ENCODE measurements at places on chromosomes 13 and 19. TPM values are rescaled to one million over a fixed set of nuclear protein-coding genes. Genes with fewer than 3 reads are reported as not detected.
A peak's percentile ranks its signal among the peaks of the same experiment; 100 is the strongest.

DNA sequence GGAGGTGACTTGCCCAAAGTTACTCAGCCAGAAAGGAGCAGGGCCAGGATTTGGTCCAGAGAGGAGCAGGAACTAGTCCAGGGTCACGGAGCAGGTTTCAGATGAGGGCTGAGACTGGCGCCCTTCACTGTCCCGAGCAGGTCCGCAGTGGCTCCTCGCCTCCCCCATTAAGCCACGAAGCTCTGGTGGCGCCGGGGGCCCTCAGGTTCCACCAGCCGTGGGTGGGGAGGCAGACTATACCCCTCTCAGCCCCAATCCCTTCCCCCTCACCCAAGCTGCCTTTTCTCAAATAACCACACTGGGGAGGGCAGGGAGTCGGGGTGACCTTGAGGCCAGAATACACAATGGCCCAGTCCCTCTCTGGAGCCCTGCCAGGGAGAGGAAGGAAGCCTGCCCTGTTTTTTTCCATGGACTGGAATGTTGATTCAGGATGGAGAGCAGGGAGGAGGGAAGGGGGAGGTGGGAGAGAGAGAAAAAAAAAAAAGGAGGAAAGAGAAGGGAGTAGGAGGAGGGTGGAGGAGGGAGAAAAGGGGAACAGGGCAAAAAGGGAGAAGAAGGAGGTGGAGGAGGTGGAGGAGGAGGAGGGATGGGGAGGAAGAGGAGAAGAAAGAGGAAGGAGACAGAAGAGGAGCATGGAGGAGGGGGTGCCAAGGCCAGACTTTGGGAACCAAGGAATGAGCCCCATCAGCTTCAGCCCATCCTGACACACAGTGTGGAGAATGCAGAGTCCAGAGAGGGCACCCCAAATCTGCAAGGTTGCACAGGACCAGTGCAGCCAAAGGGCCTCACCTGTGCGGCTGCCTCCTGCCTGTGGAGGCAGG lies 19.7 kb downstream of the CEACAM16 start:
- peak; percentile 8 for DNase-seq

GRCh38 chr19:31938675-31939074 lies 406.7 kb upstream of the ZNF507 start:
- DNase-seq, result no peak

GIPR gene
- total RNA-seq, result 74.0 TPM

GRCh38 chr13:76697288-76697687 lies 188.9 kb downstream of the KCTD12 start:
- no peak for DNase-seq

DNA sequence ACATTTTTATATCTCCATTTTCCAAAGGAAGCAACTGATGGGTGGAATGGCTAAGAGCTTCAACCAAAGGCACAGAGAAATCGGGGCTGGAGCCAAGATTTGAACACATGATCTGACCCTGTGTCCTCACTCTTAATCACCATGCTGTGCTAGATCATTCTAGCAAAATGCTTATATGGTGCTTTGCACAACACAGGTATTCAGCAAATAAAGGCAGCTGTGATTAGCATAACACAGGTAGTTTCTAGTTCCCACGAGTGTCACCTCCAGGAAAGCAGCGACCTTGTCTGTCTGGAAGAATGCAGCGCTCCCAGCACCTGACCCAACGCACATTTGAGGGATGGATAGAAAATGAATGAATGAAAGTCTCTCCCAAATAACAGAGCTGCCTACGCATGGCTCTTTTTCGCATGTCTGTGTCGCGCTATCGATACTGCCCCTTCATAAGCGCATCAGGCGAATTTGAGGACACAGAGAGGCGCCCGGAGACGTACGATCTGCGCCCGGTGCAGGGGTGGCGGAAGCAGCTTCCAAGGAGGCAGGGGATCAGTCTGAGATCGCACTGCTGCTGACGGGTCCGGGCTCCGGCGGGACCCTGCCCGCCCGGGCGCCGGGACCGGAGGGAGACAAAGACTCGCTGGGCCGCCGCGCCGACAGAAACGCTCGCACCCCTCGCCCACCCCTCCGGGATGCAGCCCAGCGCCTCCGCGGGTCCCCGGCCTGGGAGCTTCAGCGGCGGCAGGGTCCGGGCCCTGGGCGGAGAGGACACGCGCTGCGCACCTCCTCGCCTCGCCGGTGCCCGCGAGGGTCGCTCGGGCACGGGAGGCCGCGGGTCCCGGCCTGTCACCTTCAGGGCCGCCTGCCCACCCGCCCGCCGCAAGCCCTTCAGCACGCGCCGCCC lies 609 bp downstream of the EPS15L1 start:
- DNase-seq, result no peak

DNA sequence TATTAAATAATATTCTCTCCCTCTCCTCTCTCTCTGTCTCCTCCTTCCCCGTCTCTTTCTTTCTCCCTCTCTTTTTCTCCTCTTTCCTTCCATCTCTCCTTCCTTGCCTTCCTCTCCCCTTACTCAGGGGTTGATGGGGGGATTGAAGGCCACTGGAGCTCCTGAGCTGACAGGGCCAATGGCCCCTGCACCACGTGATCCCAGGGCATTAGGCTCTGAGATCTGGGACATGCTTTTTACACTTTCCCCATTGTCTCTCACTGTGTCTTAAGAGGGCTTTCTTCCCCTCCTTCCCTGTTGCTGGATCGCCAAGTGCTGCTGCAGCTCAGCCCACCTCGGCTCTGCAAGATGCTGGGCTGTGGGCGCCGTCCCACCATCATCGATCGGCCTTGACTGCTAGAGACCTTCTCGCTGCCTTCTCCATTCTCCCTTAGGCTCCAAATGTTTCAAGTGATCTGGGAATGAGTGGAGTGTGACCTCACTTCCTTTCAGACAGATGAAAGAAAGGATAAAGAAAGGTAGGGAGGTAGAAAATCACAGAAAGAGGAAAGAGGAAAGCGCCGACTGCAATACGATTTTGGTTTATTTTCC lies 42.2 kb downstream of the COL4A1 start:
- DNase-seq, result no peak

GRCh38 chr13:99314640-99315176 lies 7.5 kb upstream of the GPR183 start:
- DNase-seq, result no peak

EHD2 gene
- total RNA-seq, result not detected

TPTE2 gene
- total RNA-seq, result not detected

GRCh38 chr19:2636897-2637683 lies 65.4 kb downstream of the GNG7 start:
- DNase-seq, result peak; percentile 65

DNA sequence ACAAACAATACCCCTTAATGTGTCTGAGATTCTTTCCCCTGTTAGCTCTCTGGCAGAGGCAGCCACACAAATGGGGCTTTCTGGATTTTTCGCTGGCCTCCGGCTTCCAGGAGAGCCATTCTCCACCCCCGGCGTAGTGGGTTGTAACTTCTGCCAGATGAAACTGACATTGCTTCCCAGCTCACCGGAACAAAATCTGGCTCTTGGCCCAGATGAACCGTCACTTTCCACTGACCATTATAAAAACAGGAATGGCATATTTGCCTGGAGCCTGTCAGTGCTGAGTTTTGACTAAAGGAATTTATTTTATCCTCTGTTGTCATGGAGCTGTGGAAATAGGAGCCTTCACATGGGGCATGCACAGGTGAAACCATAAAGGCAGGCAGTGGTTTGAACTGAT lies 120.6 kb upstream of the GPR12 start:
- no peak for DNase-seq

GRCh38 chr19:51339313-51339686 lies 2.6 kb downstream of the VSIG10L start:
- DNase-seq, result no peak

- DNase-seq, result no peak
Measured at GRCh38 chr13:83295686-83296085, 586.6 kb downstream of the SLITRK1 start.

- DNase-seq, result no peak
Measured at GRCh38 chr13:99992949-99993351, 11.4 kb downstream of the ZIC2 start.

DNA sequence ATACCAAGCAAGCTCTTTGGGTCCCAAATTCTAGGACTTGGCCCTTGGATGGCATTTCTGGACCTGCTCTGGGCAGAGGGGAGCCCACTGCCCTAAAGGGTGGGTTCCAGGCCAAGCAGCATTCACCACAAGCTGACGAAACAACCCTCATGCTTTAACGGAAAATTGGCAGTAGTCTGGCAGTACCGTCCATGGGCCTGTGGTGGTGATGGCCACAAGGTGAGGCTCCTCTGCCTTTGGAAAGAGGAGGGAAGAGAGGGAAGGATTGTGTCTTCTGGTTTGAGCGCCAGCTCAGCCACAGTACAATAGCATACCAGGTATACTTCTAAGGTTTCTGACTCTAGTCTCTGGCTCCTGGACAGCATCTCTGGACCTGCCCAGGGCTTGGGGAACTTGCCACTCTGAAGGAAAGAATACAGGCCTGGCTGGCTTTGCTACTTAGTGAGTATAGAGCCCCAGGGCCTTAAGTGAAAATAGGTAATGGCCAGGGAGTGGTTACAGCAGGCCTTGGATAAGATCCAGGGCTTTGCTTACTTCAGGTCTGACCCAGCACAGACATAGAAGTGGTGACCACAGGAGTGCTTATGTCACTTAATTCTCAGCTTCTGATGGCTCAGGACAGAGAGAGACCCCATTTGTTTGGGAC lies 595.5 kb downstream of the LMO7 start:
- no peak for DNase-seq

PRTN3 gene
- total RNA-seq, result not detected

MYO16 gene
- total RNA-seq, result not detected

DPF1 gene
- total RNA-seq, result not detected
